Fibroblast of skin of right biceps (primary cell): ENCODE measurements at places on chromosomes 5 and 9.
A peak's percentile ranks its signal among the peaks of the same experiment; 100 is the strongest.

DNA sequence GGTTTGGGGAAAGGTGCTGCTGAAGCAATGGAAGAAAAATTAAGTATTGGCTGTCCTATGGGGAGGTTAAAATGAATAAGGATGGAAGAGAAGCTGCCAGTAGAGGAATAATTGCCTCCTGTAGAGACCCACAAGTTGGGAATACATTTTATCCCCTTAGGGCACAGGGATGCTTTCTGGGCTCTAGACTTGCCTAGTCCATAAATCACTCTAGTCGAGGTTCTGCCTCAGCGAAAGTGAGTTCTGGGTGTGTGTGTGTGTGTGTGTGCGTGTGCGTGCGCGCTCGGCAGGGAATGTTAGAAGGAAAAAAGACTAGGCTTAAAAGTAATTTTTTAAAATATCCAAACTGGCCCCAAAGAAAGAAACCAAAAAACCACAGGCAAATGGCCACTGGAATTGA, 291.6 kb downstream of the DOCK8 start:
- no peak for DNase-seq

DNA sequence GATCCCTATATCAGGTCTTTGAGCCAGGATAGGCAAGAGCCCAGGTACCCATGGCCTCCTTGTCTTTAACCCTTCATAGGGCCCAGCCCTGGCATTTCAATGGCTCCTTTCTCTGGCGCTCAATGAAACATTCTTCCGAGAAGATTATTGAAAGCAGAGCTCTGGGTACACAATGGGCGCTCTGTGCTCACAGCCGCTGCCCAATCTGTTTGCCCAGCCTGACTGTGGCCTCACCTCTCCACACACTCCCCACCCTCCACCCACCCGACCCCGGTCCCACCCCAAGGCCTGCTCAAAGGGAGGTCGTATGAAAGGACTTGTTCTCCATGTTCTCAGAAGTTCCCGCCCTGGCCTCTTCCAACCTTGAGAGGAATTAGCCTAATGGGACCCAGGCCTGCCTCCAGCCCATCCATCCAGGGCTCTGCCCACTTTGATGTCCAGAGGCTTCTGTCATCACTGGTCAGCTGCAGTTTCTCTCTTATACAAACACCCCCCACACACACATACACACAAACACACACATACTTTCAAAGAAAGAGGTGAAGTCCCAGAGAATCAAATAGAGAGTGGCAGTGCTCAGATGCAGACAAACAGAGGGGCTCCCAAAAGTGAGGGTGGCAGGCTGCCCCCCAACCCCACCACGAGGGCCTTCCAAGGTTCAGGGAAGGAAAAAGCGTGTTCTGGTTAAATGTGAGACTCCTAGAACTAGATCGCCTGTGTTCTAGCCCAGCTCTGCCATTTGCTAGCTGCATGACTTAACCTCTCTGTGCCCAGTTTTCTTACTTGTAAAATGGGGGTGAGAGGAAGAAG, 5.1 kb upstream of the ARSI start:
- DNase-seq, result no peak

GRCh38 chr9:124794902-124795491, 18.1 kb downstream of the OLFML2A start:
- no peak for DNase-seq

DNA sequence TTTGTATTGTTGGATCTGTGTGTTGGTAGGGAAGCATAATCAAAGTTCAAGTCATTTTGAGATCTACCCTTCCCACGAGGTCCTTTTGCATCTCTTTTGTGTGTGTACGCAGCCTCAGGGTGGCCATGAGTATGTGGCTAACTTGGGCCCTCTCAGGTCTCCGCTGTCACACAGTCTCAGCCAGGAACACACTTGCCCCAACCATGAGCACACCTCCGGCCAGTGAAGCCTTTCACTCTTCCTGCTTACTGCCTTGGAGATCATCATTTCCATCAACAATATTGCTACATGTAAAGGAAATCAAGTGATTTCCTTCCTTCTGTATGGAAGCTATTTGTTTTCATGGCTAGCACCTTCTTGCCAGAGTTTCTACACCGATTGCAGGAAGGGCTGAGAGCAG, 13.9 kb downstream of the ZNF346 start:
- no peak for DNase-seq

GRCh38 chr9:75238311-75238976, 150.1 kb downstream of the OSTF1 start:
- peak; percentile 31 for DNase-seq

- DNase-seq, result no peak
These were observed 162.4 kb downstream of the ZDHHC21 start for GRCh38 chr9:14530841-14531240.
